ENCODE measurements at places on chromosomes 6 and 20.

GRCh38 chr20:12243327-12243726, 325.6 kb downstream of the BTBD3 start:
- DNase-seq: no peak

DNA sequence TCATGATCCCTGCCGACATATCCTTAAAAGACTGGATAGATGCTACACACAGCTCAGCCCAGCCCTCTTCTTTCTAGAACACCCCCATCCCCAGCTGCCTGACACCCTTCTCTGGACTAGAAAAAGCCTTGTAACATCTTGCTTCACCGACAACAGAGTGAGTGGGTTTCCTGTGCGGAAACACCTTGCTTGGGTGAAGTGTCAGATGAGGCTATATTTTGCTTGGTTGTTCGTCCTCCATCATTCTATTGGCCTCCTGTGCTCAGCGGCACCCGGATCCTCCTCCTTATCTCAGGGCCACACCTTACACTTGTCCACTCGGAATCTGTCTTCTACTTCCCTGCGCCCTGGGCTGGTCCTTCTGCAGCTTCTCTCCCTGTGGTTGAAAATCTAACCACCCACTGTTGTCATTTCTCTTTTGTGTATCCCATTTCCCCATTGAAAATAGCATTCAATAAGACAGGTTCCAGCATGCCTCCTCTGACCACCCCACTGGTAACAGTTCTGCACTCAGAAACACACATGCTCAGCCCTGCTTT, 101.3 kb upstream of the MLN start:
- no peak for DNase-seq

GRCh38 chr20:38514185-38514584, 41.5 kb downstream of the RALGAPB start:
- DNase-seq: no peak

DNA sequence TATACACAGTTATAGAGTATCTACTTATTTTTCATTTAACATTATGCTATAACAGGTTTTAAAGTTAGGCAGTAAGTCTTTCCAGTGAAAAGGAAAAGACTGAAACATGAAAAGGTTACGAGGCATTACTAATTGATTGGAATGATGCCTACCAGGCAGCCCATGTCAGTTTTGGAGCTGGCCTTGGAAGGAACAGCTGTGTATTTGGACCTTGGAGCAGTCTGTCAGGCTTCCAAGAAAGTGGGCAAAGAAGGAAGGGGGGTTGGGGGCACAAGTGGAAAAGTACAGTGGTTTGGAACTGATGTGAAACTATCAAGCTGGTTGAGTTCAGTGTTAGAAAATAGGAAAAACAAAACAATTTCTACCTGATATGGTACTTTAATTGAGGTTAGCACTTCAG, 41.7 kb downstream of the SLC16A10 start:
- DNase-seq: no peak

DNA sequence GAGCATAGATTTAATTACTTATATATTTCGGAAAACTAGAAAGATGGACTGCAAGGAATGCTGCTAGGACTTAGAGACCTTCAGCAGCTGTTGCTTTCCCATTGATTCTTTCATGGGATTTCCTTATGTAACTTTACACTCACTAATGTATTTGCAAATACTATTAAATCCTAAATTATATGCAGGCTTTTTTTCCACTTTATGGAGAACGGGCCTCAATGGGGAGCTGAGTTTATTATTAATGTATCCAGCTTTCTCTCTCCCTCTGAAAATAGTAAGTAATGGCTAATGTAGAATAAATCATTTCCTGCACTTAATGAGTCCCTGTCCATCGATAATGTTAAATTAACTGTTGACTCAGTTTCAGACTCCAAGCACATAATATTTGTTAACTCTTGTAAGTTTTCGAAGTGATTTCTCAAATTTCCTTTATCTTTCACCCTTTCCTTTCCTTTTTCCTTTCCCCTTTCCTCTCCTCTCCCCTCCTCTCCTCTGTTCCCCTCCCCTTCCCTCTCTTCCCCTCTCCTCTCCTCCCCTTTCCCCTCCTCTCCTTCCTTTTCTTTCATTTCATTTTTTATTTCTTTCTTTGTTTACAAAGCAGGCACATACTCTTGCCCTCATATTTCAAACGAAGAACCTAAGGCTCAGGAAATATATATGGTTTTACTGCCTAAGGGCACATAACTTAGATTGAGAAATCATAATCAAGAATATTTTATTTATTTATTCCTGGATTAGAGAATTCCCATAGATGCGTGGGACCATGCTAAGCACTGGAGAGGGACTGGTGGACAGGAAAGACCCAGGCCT, 503.6 kb downstream of the MMUT start:
- DNase-seq: no peak

DNA sequence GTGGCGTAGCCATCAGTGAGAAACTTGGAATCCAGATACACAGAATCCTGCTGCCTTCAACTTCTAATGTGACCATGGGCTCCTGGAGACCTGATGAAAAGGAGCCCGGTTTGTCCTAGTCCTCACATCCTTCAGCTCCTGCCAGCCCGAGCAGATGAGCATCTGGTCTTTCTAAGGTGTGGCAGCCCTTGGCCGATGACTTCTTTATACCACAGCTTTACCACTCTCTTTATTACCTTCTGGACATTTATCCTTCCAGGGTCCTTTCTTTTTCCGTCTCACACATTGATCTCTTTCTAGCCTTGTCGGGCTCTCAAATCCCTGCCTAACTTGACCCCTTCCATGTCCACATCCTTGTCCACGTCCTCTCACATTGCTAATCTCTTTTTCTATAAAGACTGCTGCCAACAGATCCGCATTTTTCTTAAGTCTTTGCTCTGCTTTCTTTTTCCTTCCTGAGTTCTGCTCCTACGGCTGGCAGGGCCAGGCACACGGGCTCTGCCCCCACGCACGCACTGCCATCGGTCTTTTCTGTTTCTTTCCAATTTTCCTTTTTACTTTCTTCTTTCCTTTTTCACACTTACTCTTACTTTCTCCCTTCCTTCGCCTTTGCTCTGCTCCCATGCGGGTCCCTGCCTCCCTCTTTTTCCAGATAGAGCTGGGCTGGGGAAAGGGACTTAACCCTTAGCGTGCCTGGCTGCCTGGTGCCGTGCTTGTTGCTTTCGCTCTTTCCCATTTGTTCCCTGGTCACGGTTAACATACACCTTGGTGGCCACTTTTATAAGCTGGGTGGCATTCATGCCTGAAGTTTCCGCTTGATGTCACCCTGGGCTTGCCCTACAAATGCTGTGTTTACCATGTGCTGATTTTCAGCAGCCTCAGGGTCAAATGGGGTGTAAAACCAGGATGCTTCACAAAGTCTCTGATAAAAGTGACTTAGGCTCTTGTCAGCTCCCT, 9.4 kb upstream of the GMPR start:
- DNase-seq: no peak

- peak; percentile 52 for DNase-seq
Observed at GRCh38 chr6:15255481-15255880, 9.6 kb downstream of the JARID2 start.

- no peak for DNase-seq
Observed at GRCh38 chr20:20897145-20897544, 184.7 kb upstream of the RALGAPA2 start.

DNA sequence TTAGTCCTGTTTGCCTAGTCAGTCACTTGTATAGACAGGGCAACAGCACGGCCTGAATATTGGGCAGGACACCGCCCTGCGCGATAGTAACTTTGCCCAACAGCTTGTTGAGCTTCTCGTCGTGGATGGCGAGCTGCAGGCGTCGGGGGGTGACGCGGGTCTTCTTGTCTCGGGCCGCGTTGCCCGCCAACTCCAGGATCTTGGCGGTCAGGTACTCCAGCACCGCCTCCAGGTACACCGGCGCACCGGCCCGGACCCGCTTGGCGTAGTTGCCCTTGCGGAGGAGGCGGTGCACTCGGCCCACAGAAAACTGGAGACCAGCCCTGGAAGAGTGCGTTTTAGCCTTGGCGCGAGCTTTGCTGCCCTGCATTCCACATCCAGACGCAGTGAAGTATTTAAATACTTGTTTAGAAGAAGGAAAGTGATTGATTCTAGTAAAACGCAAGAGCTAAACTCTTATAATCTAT, 92.8 kb upstream of the BTN3A2 start:
- DNase-seq: peak; percentile 30

GRCh38 chr6:145263778-145264211, 471.5 kb downstream of the EPM2A start:
- DNase-seq: no peak

DNA sequence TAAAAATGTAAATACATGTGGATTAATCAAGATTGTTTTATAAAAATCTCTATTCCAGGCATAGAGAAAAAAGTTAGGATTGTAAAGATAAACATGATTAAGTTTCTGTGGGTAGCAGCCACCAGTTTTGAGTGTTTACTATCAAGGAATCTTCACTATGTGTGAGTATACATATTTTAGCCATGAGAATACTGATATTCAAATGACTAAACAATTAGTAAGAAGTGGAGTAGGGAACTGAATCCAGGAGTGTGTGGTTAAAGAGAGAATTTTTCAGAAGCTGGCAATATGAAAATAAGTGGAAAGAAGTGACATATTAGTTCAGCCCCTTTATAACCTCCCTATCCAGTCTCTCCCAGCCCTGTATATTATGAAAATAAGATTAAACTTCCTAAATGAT, 10.3 kb downstream of the ELOVL2 start:
- DNase-seq: no peak

GRCh38 chr6:18503206-18503592, 116.0 kb downstream of the RNF144B start:
- no peak for DNase-seq

DNA sequence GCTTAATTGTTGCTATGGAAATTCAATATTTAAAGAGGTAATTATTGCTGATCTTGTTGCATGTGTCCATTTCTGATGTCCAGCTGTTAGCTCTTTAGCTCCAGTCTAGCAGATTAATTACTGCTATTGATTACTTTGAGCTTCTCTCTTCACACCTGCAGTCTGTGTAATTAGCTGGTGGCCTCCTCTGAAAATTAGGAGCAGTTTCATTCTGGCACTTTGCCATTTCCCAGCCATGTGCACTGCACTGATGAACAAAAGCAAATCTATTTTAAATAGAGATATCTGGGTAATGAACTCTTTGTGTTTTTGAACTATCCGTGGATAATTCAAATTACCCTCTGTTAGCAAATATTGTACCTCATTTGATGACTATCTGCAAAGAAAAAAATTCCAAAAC, 275.9 kb downstream of the RNF144B start:
- no peak for DNase-seq

- DNase-seq: no peak
Observed at GRCh38 chr20:7799862-7800261, 140.4 kb downstream of the HAO1 start.

DNA sequence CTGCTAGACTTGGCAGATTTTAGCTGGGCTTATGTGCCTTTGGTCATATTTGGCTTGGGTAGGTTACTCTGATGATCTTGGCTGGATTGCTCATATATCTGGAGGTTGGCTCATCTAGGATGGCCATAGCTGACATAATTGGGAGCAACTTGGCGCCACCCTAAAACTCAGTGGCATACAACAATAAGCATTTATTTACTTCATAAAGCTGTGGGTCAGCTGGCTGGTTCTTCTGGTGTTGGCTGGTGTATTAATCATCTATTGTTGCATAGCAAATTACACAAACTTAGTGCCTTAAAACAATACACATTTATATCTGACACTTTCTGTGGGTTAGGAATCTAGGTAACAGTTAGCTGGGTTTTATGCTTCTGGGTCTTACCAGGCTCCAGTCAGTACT, 297.3 kb upstream of the JAG1 start:
- no peak for DNase-seq

GRCh38 chr6:34285448-34286164, 36.8 kb upstream of the SMIM29 start:
- no peak for DNase-seq

- no peak for DNase-seq
Observed at GRCh38 chr6:169168706-169169105, 84.9 kb downstream of the THBS2 start.

DNA sequence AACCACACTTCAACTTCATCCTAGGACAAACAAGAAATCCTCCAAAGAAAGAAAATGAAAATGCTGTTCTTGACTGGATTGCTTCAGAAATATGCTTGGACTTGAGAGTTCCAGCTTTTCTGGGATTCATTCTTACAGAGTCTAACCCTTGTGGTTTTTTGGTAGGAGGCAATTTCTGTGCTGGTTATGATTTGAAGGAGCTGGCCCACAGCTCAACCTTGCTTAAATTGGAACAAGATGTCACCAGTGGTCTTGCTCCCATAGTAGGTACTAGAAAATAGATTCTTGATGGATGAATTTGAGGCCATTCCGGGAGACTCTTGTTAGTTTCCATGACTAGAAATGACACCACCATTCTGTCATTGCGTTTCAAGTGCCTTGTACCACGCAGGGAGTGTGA, 54.3 kb upstream of the BMP6 start:
- no peak for DNase-seq
